ENCODE measurements at places on chromosomes 2 and 18.

DNA sequence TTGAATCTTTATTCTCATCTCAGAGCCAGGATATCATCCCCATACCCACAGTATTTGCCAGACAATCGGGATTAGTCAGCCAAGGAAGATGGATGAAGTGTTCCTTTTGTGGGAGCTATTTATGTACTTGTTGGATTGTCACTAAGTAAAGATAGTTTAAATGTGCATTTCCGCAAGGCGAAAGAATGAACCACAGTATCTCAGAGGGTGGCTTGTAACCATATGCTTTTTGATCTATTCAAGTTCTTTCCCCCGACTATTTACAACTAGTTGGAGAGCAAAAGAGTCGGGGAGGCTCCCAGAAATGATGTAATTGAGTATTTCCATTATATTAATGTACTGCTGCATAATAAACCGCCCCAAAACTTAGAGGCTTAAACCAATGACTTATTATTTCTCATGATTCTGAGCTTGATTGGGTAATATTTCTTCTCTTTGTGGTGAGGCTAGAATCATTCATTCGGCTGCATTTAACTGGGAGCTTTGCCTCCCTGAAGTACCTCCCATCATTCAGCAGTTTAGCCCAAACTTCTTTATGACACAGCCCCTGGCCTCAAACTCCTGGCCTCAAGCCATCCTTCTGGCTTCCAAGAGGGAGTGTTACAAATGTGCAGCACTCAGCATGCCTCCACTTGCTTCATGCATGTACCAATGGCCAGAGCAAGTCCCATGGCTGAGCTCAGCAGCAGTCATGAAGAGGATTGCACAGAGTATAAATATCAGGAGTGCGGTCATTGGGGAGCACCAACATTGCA, 423.7 kb downstream of the METTL4 start:
- DNase-seq, result no peak

DNA sequence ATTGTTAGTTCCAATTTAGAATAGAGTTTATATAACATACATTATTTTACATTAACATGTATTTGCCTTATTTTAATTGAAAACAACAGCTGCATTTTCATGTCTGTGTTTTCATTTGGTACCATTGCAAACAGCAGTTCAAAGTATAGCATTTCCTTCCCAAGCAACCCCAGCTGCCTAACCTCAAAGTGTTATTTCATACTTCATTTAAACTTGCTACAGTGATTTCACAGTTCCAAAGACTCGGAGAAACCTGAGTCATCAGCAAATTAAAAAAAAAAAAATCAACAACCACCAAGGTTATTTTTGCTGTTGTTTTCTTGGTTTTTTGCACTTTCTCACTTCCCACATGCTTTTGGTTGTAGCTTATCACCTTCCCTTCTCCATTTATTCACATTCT, 236.5 kb upstream of the SPHKAP start:
- no peak for DNase-seq

DNA sequence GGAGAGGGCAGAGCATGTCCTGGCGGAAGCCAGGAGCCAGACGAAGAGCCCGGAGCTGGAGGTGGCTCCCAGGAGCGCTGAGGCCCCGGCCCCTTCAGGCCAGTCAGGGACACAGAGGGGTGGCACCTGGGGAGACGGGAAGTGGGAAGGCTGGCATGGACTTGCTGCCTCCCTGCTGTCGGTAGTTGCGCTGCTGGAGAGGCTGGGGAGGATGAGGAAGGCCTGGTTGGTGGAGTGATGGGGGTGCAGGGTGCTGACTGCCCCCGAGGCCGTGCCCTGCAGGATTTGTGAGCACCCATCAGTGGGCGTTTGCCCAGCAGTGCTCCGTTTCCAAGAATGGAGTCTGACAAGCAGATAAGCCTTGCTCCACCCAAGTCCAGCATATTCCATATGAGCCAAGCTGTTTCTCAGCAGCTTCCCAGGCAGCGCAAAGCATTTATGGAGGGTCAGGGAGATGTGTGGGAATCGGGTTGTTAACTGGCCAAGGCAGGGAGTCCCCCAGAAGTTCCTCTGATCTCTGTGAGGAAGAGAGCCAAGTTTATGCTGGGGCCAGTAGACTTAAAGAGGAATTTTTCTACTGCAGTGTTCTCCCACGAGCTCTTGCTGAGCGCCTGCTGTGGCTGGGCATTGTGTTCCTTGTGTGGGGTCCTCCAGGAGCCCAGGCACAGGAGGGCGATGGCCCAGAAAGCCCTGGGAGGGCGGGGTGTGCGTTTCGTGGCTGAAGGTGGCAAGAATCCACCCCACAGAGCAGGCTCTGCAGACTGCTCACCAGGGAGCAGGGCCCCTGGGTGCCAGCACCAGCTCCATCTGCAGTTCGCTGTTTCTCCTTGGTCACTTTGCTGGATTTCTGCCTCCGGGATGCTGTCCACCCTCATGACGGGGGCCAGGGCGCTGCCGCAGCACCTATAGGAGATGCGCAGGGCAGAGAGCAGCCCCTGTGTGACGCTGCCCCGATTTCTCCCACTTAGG, 250.2 kb downstream of the ALPK2 start:
- no peak for DNase-seq

DNA sequence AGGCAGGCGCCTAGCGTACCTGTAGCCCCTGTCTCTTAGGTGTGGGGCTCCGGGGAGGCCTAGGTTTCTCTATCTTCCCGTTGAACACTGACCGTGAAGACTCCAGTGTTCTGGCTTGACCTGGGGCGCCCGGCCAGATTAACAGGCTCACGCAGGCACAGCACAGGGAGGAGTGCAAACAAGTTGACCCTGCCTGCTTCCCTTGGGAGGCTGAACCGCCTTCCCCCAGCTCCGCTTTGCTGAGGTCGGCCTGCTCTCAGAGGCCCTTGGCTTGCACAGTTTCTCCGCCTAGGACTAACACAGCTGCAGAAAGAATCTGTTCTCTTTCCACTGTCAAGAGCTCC, 567 bp downstream of the PCYOX1 start:
- no peak for DNase-seq

- no peak for DNase-seq
Measured at GRCh38 chr2:236866542-236867340, 218.9 kb upstream of the COPS8 start.

DNA sequence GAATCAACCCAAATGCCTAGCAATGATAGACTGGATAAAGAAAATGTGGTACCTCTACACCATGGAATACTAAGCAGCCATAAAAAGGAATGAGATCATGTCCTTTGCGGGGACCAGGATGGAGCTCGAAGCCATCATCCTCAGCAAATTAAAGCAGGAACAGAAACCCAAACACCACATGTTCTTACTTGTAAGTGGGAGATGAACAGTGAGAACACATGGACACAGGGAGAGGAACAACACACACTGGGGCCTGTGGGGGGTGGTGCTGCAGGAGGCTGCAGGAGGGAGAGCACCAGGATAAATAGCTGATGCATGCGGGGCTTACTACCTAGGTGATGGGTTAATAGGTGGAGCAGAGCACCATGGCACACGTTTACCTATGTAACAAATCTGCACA, 8.4 kb upstream of the PID1 start:
- DNase-seq, result no peak

DNA sequence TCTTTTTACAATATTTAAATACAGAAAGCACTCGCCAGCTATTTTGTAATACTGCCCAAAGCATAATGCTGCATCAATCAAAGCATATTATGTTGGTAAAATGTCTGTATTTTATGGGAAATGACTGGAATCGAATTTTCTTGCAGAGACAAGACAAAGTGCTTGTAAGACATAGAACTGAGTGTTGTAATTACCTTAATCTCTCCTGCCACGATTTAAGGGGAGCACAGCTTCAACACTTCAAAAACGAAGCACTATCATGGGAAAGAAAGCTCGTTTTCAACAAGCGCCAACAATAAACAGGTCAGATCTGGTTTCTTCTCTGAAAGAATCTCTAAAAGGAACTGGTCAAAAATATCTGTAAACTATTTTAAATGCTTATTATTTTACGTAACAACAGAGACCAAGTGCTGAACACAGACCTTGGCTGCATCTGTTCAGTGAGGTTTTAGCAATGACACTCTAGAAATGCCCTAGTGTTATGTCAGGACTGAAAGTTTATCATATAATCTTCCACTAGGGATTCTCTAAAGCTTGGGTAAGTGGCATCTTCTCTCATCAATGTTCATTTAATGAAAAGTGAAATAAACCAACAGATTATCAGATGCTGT, 19.0 kb downstream of the RND3 start:
- DNase-seq, result no peak

- peak; percentile 27 for DNase-seq
Measured at GRCh38 chr2:172196768-172197431, 94.2 kb upstream of the DLX2 start.

GRCh38 chr2:190627448-190628412, 21.2 kb upstream of the NAB1 start:
- no peak for DNase-seq

DNA sequence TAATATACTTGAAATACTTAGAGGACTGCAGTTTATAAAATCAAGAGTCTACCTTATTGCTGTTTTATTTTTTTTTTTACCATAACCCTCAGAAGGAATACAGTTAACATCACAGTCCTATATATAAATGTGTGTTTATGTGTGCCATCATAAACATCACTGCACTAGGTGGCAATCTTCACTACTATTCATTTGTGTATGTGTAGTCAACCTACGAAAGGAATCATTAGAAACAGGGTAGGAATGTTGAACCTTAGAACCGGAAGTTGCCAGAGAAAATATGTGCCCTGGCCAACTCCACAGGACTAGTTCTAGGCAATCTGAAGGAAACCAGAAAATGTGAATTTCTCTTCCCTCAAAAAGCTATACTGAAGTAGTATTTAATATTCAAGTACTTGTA, 3.4 kb downstream of the GEN1 start:
- peak; percentile 37 for DNase-seq

DNA sequence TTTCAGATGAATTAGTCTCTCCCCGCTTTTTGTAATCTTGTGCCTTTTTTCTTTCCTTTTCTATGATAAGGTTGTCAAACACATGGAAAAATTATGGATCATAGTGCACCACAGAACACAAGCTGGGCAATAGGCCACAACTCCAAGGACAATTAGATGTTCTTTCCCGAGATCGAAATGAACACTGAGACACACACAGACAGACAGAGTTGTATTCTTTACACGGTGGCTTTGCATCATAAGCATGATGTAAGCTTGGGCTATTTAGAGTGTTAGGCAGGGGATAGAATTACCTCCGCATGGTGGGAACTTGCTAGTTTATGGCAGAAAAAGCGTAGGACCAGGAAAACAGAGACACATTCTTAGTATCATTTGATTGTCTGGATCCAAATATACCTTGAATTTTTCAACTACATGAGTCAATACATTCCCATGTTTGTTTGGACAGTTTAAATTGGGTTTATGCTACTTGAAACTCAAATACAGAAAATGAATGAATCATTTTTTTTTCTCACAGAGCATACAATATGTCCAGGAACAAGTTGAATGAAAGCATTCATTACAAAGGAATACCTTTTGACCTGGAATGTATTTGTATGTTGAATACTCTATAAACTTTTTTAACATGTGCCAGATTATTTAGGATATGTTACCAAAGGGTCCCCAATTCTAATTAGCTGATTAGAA, 1611.5 kb upstream of the TMEFF2 start:
- DNase-seq, result no peak

DNA sequence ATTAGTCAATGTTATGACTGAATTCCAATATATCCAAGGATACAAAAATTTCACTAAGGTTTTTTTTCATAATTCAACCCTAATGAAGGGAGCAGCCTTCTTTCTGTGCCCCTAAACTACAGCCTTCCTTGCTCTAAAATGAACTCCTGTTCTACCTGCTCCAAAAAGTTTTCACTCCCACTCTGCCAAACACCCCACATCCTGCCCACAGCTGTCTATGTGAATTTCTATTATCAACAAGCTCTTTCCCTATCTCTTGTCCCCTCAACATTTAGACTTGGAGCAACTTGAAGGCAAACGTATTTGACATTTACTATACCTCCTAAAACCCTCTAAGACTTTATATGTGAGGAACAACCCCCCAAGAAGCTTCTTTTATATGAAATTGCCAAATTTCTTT, 2.5 kb downstream of the STAT4 start:
- DNase-seq, result no peak
